Brain (organoid and tissue), 16 donors: ENCODE measurements at places on chromosomes 7 and 10. TPM values are rescaled to one million over a fixed set of nuclear protein-coding genes. Genes with fewer than 3 reads are reported as not detected.

The AKR1B15 gene
- not detected for polyA plus RNA-seq

The DNA2 gene
- polyA plus RNA-seq = 2.0 TPM

The ZCWPW1 gene
- 6.4 TPM for polyA plus RNA-seq

The FHIP2A gene
- polyA plus RNA-seq = 4.1 TPM

The EMX2 gene
- 11.4 TPM for polyA plus RNA-seq

The THNSL1 gene
- polyA plus RNA-seq = 5.3 TPM

The ABCA13 gene
- not detected for polyA plus RNA-seq

The PIP gene
- not detected for polyA plus RNA-seq

The OR2A5 gene
- polyA plus RNA-seq = not detected

The GIMAP8 gene
- 1.9 TPM for polyA plus RNA-seq

The GPNMB gene
- polyA plus RNA-seq = 12.1 TPM

The KCNMA1 gene
- polyA plus RNA-seq = 11.6 TPM

The VGF gene
- polyA plus RNA-seq = 37.7 TPM

The PKD2L1 gene
- 1.3 TPM for polyA plus RNA-seq

The CAV2 gene
- 3.8 TPM for polyA plus RNA-seq

The SOSTDC1 gene
- 0.97 TPM for polyA plus RNA-seq

The ANKRD1 gene
- polyA plus RNA-seq = not detected

The PLPP4 gene
- polyA plus RNA-seq = 4.6 TPM

The PNLIPRP2 gene
- polyA plus RNA-seq = not detected

The SLC18A2 gene
- polyA plus RNA-seq = 10.3 TPM

The MBL2 gene
- polyA plus RNA-seq = not detected

The DHX32 gene
- polyA plus RNA-seq = 8.9 TPM

The TEX36 gene
- not detected for polyA plus RNA-seq

The ZNF316 gene
- polyA plus RNA-seq = 22.0 TPM

The KIAA1217 gene
- polyA plus RNA-seq = 1.7 TPM
